ENCODE measurements at places on chromosomes 2 and 18.

DNA sequence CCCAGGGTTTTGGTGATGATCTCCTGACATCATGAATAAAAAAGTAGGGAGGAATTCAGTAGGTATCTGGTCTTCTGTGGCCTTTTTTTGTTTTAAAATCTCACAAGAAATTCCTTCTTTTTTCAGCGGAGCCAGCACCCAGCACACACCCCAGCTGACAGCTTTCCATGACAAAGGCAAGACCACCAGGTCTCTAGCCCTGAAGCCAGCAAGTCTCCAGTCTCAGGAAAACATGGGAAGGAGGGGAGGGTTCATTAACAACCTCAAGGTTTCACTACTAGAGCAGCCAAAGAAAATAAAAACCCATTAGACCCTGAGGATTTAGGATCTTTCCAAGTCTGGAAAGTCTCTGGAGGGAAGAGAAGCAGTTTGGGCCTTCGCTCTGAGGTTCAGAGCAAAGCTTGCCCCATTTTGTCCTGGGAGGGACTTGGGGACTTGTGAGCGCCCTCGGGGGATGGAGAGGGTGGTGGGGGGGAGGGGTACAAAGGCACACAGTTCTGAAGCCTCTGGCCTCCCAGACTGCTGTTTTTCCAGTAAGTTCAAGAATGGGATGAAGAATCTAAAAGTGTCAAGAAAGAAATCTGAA lies 9.0 kb downstream of the FOXI3 start:
- DNase-seq = no peak

DNA sequence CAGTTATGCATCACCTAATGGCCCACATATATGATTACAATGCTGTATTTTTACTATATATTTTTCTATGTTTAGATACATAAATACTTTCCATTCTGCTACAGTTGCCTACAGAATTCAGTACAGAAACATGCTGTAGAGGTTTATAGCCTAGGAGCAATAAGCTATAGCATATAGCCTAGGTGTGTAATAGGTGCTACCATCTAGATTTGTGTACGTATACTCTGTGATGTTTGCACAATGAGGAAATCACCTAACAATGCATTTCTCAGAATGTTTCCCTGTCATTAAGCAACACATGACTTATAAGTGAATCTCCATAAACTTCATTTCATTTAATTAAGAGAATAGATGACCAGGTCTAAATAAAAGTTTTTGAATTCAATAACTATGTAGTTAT lies 43.5 kb downstream of the SLC38A11 start:
- no peak for DNase-seq

DNA sequence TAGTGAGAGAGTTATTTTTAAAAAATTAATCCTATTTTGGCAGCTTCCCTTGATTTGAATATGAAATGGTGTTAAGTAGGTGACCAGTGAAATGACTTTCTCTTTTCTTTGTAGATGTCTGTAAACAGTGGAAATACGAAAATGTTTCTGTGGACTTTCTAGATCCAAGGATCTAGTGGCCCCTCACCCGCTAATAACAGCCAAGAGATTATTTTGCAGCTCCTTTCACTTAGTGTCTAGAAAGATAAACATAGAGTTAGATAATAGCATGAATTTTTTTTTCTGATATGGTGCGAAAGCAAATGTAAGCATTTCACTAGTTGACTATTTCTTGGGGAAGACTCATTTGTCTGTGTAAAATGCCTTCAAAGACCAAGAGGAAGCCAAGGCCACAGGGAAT lies 57.7 kb downstream of the ARHGAP15 start:
- DNase-seq = no peak

GRCh38 chr18:31356025-31356424 lies 20.6 kb upstream of the DSG4 start:
- no peak for DNase-seq

DNA sequence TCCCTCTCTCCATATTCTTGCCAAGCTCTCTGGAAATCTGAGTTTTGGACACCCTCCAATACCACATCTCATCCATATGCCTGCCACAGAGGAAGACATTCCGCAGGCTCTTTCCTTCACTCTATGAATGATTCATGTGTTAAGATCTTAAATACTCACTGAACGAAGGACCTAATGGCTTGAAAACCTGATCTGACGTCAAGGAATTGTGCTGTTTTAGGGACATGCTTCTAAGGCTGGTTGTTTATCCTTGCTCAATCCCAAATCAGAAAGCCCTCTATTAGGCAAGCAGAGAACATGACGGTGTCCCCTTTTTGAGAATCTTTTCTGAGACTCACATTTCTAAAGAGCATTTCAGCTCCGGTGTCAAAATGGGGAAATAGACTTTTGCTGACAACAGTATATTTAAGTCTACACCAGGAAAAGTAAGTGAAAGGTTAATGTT lies 83.7 kb upstream of the GALNT5 start:
- DNase-seq = no peak

DNA sequence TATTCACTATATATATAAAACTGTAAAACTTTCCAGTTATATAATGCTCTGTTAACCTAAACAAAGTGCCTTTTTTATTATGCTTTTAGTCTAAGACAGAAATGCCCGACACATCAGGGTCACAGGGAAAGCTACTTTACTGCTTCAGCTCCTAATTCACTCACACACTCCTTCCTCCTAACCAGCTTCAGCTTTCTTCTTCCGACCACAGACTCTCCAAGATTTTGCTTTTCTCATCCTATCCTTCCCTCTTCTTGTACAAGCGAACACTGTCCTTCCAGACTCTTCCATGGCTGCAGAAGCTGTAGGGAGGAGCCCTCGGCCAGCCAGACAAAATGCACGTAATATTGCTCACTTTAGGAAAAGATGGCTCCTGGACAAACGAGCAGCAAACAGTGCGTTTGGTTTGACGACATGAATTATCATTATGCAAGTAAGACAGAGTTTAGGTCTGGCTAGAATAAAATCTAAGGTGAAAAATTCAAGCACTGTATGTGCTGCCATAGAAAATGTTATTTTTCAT lies 47.5 kb upstream of the HNRNPA3 start:
- no peak for DNase-seq

GRCh38 chr2:112340475-112341267 lies 65.3 kb downstream of the ZC3H6 start:
- DNase-seq = no peak

DNA sequence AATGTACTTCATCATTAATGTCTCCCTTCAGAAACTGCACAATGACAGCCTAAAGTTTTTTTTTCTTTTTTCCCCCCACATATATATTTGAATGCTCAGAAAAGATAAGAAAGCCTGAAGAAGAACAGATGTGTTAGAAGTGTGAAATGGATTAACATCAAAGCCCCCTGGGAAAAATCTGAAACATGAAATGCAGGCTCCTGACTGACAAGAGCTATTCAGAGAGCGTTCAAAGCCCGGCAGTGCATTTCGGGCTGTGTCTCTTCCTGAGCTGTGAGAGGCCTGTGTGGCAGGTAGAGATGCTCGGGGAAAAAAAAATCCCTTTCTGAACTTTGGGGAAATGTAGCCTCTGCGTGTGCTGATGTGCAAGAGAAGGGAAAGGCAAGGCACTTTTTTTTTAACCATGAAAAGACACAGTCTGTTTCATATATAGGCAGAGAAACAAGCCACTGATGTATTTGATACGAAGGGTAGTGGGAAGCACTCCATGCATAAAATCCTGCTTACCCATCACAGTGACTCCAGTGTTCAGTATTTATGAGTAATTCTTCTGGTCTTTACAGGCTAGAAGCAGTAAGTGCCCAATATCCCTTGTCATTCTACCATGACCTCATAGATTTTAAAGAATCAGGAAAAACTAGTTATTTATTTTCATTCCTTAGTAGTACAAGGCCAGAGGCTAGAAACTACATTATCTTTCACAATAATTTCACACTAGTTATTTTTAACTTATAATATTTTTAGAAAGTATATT lies 1574.2 kb upstream of the PIK3C3 start:
- DNase-seq = no peak

- DNase-seq = no peak
These were observed 80.1 kb downstream of the CYBRD1 start for GRCh38 chr2:171602352-171602751.

GRCh38 chr2:96119389-96119751 lies 3.0 kb upstream of the ADRA2B start:
- no peak for DNase-seq

GRCh38 chr18:54860941-54861340 lies 32.7 kb downstream of the RAB27B start:
- no peak for DNase-seq

DNA sequence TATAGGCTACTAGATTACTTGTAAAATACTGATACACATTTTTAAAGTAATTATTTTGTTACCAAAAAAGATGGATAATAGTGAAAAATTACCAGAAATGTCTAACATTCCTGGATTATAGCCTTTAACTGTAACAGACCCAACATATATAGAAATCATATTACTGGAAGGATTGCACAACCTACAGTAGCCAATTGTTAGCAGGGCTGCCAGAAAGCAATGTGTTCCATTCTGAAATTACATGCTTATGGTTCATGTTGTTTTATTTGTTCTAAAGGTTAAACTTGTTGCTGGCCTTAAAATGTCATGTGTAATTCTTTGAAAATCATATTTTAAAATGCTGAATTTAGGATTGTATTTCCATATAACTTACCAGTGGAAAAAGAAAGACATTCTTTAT lies 793.6 kb upstream of the ACVR2A start:
- DNase-seq = no peak

GRCh38 chr2:225763711-225764110 lies 364.2 kb downstream of the NYAP2 start:
- no peak for DNase-seq

DNA sequence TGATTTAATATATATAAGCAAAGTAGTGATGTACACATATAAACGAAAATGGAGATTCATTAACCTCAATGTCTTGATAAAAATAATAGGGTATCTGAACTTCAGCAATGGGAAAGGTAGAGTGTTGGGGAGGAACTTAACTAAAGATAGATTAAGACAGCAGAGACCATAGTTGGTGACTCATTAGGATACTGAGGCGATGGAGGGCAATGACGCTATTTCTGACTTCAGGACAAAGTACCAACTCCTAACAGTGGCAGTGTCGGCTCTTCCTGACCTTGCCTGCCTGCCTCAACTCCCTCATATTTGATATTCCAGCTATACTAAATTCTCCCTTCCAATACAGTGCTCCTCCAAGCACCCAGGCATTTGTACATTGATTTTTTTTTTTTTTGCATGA lies 98.6 kb downstream of the CDH2 start:
- DNase-seq = no peak

DNA sequence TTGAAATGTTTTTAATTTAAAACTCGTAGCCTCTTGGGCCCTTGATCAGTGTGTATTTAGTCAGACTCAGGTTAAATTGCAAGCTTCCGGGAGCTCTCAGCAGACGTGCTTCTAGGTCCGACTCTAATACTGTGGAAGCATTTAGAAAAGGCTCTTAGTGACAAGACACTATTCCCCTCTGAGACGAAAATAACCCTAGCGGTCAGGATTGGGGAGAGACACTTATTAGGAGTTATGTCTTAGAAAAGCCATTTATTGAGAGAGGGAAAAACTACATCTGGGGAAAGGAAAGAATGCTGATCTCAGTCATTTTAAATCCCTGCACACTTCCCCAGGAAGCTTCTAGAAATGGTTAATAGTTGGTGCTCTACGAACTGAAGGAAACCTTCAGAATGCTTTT lies 110.5 kb upstream of the NCK2 start:
- no peak for DNase-seq

GRCh38 chr2:172995323-172996244 lies 80.1 kb upstream of the MAP3K20 start:
- DNase-seq = no peak

GRCh38 chr2:43605079-43605655 lies 9.3 kb upstream of the THADA start:
- peak; percentile 49 for DNase-seq

GRCh38 chr2:39948016-39948719 lies 169.1 kb upstream of the THUMPD2 start:
- no peak for DNase-seq

GRCh38 chr18:79309614-79310358 lies 85.9 kb upstream of the NFATC1 start:
- DNase-seq = no peak

- no peak for DNase-seq
These were observed 158.1 kb downstream of the TANC1 start for GRCh38 chr2:159126432-159127022.

GRCh38 chr2:2332381-2332780 lies 1.3 kb upstream of the MYT1L start:
- DNase-seq = no peak

DNA sequence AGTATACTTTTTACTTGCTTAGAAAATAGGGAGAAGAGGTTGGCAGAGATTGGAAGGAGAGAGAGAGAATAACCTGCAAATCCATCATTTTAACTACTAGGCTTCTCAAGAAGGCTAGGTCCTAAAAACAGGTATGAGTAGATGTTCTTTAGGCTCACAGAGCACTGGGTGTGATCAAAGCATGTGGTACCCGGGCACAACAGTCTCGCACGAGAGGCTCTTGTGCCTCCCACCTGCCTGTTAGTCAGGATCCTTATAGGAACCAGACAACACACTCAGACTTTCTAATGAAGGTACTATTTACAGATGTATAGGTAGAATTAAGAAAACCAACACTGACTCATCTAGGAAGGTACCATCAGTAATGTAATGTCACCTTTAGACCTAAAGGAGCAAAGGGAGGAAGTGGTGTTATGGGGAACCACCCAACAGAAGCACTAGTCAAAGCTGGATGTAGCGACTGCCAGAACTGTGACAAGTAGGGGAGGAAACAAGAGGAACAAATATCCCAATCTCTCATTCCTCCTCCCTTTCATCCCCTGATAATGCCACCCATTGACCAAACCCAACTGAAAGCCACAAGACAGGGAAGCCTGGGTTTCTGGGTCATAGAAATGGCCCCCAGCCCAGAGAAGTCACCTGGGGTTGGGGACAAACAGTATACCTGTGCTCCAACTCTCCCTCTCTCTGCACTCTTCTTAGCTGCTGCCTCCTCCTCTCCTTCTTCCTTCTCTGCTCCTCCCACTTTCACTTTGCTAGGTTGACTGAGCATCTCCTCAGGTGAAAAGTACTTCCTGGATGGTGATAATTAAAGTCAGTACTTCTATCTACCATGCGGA lies 16.0 kb upstream of the MARCHF4 start:
- peak; percentile 14 for DNase-seq

GRCh38 chr2:224395620-224396390 lies 6.1 kb downstream of the FAM124B start:
- no peak for DNase-seq

DNA sequence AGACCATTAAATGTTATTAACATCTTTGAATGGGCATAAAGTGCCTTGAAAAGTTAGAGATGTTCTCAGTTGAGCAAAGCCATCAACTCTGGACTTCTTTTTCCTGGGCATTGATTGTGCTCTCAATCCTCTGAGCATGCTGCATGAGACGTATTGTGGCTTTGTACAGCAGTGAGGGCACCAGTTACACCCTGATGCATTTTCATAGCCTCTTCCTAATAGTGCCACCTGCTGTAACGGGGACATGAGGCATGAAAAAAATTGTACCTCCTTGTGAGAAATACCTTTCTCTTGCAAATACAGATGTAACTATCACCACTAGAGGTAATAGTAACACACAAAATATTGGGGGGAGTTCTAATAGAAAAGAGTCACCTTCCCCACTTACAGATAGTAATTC lies 697.5 kb downstream of the TMEM182 start:
- no peak for DNase-seq
